ENCODE measurements at places on chromosomes 6 and 20.

GRCh38 chr20:40690836-40691565 lies 2.0 kb upstream of the MAFB start:
- no peak for DNase-seq

DNA sequence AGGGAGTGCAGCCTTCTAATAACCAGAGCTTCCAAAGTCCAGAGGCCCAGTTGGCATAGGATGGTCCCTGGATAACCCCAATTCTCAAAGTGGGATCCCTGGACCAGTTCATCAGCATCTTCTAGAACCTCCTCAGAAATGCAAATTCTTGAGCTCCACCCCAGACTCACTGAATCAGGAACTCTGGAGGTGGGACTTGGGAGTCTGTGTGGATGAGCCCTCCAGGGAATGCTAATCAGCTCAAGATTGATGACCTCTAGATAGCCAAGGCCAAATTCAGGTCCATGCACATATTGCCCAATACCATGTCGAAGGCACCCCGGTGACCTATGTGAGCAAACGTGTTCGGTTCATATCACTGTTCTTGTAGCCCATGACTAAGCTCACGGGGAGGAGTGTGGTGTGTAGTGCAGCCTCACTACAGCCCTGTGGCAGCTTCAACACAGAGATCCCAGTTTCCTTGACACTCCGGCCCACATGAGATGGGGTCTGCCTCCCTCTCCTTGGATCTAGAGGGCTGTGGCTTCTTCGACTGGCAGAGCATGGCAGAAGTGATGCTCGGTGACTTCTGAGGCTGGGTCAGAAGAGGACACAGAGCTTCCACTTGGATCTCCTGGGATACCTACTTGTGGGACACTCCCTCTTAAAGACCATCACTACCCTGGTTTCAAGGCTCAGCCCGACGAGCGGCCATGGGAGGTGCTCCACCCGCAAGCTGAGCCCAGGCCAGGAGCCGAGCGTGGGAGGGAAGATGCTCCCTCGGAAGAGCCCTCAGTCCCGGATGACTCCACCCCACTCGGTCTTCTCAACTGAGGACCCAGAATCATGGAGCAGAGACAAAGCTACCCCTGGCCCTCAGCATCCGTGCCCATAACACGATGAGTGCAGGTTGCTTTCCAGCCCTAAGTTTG lies 151.1 kb upstream of the CST7 start:
- DNase-seq = no peak

GRCh38 chr6:33191383-33192104 lies 723 bp downstream of the COL11A2 start:
- no peak for DNase-seq

DNA sequence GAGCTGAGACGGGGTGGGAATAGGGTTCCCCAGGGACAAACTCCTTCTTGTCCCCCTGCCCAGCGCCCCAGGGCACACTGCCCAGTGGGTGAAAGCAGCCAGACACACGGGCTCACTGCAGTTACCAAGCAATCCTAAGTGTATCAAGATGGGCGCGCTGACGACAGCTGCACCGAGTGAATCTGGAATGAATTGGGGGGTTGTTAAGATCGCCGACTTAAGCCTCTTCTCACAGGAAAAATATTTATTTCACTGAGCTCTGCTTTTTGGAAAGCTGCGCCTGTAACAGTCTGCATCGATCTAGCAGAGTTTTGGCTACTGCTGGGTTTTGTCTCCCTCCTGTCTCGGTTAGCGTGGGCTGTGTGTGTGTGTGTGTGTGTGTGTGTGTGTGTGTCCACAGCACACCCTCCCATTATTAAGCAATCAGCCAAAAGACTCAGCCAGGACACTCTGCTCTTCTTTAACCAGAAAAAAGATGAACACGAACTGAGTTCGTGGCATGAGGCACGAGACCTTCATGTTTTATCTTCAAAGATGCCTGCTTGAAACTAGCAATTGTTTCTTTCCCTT lies 35.9 kb downstream of the RIPOR3 start:
- DNase-seq = no peak

- no peak for DNase-seq
Measured at GRCh38 chr6:81999826-82000225, 247.3 kb upstream of the TENT5A start.

- DNase-seq = no peak
Measured at GRCh38 chr6:85127168-85127498, 322.8 kb upstream of the NT5E start.

- no peak for DNase-seq
Measured at GRCh38 chr6:7820288-7820835, 90.2 kb downstream of the TXNDC5 start.

- DNase-seq = no peak
Measured at GRCh38 chr6:3086282-3086946, 18.1 kb downstream of the RIPK1 start.

- no peak for DNase-seq
Measured at GRCh38 chr20:4985658-4986057, 15.7 kb downstream of the SLC23A2 start.

GRCh38 chr6:133502441-133503335 lies 261.5 kb downstream of the EYA4 start:
- no peak for DNase-seq

DNA sequence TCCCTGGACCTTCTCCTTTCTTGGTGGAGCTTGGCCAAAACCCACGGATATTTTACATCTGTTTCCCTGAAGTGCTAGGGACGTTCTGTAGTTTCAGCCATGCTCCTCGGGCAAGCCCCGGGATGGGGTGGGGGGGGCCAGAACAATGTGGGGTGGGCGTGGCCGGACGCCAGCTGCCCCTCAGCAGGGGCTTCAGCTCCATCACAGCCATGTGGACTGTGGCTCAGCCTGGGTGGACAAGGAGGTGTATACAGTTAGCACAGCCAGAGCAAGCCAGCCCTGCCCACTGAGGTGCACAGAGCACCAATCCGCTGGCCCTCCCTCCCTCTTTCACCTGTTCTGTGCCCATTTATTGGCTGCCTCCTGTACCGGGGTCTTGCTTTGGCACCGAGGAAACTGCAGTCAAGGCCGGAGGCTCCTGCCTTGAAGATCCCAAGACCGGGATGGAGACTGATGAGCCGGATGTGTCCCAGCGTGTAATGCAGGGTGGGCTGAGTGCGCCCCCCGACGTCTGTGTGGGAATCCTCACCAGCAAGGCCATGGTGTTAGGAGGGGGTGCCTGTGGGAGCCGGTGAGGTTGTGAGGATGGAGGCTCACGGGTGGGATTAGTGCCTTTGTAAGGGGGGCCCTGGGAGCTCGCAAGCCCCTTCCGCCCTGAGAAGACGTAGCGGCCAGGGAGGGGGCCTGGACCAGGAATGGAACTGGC lies 28.0 kb downstream of the FRMD1 start:
- DNase-seq = no peak

GRCh38 chr6:52493669-52494068 lies 73.5 kb downstream of the EFHC1 start:
- no peak for DNase-seq

GRCh38 chr6:146258206-146258605 lies 229.3 kb downstream of the GRM1 start:
- DNase-seq = no peak

- no peak for DNase-seq
Measured at GRCh38 chr6:138803861-138804260, 8.0 kb downstream of the ECT2L start.

DNA sequence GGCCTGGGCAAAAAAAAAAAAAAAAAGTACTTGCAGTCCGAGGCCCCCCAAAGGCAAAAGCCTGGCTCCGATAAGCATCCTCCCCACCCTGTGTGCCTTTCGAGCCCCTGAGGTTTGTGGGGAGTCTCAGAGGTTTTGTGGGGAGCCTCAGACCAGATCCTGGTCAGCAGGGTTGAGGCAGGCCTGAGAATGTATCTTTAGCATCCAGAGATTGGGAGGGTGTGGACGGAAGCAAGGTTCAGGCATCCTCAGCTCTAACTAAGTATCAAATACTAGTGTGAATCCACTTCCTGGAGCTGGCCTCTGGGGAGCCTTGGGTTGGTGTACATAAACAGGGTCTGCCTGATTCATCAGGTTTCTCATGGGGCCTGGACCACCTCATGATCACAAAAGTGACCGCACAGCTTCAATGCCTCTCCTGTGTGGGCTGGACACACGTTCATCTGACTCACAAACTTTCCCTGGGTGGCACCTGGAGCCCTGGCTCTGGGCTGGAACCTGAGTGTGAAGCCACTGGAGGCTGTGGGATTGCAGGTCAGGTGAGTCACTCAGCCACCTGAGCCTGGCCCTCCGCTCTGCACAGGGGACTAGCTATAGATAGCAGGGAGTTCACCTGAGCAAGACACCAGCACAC lies 24.4 kb downstream of the PCMTD2 start:
- no peak for DNase-seq

GRCh38 chr20:56773749-56774148 lies 144.6 kb downstream of the TFAP2C start:
- DNase-seq = no peak

DNA sequence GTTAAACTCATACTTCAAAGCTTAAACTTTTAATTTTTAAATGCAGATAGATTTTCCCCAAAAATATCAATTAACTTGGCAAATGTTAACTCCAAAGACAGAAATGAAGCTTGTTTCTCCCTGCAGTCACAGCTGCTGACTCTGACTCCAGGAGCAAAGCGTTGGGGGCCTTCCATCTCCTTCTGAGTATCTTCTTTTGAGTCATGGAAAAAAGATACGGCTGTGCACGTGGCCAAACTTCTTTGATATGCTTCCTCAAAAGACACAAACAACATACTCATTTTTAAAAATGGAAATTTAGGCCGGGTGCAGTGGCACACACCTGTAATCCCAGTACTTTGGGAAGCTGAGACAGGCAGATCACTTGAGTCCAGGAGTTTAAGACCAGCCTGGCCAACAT lies 28.3 kb downstream of the KIF16B start:
- no peak for DNase-seq

DNA sequence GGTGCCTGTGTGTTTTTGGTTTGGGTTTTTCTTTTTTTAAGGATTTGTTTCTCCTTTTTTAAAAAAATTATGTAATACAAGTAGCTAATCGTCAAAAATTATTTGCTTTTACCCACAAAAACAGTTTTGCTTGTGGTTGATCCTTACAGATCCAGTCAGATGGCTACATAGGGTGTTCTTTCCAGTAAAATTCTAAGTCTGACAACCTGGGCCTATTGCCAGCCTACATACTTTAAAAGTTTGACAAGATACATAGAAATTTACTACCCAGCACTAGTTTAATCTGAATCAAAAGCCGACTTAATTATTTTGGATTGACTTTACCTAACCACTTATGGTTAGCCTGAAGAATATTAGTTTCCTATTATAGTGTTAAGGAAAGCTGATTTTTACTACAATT lies 2.1 kb upstream of the SOX4 start:
- no peak for DNase-seq

- no peak for DNase-seq
Measured at GRCh38 chr20:47929368-47930115, 144.3 kb upstream of the SULF2 start.

DNA sequence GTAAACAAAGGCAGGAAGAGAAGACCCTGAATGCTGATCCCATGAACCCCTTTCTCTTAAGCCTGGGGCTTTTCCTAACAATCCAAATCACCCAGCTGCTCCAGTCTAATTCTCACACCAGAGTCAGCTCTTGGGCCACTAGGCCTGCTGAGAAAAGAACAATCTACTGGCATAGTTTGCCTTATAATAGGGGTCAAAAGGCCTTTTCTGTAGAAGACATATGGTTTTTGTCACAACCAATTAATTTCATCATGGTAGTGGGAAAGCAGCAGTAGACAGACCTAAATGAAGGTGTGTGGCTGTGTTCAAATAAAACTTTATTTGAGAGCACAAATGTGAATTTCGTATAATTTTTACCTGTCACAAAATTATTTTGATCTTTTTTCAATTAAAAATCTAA lies 994.7 kb upstream of the EPHA7 start:
- no peak for DNase-seq

DNA sequence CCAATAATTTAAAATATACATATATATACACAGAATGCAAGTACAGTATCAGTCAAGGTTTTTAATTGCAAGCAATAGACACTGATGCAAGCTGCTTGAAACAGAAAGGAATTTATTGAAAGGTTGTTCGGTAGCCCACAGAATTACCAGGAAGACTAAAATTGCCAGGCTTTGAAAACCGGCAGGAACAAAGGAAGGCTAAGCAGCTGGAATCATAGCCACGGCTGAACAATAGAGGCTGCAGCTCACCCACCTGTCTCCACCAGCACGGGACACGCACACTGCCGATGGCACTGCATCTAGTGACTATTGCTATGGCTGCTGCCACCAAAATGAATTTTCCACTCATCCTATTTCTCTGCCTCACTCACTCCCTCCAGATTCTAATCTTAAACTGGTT lies 22.0 kb upstream of the L3MBTL3 start:
- no peak for DNase-seq

DNA sequence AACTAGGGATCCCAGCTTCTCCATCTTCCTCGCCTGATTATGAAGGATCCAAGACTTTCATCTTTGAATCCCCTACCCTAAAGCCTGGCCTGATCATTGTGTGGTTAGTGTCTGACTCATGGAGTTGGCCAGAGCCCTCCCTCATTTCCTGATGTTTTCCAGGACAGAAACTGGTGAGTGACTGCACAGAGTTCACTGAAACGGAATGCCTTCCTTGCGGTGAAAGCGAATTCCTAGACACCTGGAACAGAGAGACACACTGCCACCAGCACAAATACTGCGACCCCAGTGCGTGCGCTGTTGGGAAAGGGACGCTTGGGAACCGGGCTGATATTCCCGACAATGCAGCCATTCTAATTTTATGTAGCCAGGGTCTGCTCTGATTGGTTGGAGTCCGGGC lies 4.0 kb downstream of the CD40 start:
- no peak for DNase-seq
